Myocyte (in vitro differentiated cells): ENCODE measurements at places on chromosomes 4 and X.

DNA sequence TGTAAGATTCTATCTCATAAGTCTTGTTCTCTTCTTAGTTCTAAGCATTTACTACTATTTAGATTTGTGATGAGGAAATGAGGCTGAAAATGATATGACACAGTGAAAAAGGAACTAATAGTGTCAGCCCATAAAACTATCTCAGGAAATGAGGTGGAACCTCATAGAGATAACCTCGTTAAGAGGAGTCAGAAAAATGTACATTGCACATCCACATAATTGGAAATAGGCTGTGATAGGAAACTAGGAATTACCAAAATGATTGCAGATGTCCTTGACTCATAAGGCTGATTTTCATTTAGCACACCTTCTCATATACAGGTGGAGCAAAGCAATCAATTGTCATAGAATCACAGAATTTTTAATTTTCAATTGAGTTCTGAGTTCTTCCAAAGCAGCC lies 26.8 kb downstream of the ANXA10 start:
- no peak for DNase-seq

- DNase-seq = no peak
Measured at GRCh38 chrX:39536211-39536610, 561.5 kb downstream of the BCOR start.

DNA sequence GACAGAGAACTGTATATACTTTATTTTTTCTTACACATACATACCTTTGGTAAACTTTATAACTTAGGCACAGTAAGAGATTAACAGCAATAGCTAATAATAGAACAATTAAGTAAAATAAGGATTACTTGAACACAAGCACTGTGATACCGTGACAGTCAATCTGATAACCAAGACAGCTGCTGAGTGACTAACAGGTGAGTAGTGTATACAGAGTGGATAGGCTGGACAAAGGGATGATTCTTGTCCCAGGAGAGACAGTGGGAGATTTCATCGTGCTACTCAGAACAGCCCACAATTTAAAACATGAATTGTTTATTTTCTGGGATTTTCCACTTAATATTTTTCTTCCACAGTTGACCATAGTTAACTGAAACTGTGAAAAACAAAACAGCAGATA lies 411.8 kb downstream of the PPP1R2C start:
- DNase-seq = peak; percentile 35

GRCh38 chrX:24494647-24495075 lies 29.6 kb downstream of the PDK3 start:
- peak; percentile 25 for DNase-seq

GRCh38 chr4:74335341-74336021 lies 27.2 kb downstream of the EPGN start:
- DNase-seq = no peak

- DNase-seq = no peak
Measured at GRCh38 chrX:21383546-21383945, 9.3 kb downstream of the CNKSR2 start.

DNA sequence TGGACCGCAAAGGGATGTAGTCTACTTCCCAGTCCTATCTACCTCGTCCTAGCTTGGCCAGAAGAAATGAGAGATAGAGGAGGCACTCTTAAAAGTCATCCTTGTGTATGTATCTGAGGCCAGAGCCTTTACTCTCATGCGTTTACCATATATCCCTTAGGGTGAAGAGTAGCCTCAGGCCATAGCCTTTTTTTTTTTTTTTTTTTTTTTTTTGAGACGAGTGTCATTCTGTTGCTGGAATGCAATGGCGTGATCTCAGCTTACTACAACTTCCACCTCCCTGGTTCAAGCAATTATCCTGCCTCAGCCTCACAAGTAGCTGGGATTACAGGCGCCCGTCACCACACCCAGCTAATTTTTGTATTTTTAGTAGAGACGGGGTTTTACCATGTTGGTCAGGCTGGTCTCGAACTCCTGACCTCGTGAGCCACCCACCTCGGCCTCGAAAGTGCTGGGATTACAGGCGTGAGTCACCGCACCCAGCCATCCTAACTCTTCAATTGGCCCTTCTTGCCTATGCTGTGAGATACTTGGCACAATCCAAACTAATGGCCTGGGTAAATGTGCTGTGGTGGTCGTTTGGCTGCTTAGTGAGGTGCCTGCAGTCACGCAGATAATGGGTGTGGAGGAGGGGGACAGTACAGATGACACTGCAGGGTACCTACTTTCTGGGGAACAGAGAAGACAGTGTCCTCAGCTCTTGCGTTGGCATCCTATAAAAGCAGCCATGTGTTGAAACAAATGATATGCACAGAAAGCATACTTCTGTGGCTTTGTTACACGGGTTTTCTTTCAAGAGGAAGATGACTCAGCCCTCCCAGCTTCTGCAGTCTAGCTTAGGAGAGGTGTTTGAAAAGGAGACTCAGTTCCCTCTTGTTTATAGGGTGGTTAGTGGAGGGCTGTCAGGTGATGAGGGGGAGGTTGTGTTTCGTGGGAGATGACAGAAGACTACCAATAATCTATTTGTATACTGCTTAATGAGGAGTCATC lies 10.4 kb upstream of the DGAT2L6 start:
- DNase-seq = no peak

DNA sequence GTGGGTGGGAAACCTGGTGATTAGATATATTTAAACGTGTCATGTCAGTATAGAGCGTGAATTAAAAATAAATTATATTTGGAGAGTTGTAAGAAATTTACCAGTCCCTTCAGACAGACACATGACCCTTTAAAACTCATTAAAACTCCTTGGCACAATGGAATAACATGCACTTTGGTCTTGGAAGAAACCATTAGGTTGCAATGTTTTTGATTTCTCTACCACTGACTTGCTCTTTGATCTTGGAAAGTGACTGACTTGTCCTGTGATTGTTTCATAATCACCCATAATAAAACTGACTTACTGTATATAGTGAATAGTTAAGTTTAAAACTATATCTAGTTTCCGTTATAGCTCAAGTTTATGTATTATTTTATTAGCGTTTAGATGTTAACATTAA lies 35.8 kb downstream of the FHL1 start:
- no peak for DNase-seq

GRCh38 chr4:123415576-123415975 lies 19.0 kb downstream of the SPRY1 start:
- no peak for DNase-seq

DNA sequence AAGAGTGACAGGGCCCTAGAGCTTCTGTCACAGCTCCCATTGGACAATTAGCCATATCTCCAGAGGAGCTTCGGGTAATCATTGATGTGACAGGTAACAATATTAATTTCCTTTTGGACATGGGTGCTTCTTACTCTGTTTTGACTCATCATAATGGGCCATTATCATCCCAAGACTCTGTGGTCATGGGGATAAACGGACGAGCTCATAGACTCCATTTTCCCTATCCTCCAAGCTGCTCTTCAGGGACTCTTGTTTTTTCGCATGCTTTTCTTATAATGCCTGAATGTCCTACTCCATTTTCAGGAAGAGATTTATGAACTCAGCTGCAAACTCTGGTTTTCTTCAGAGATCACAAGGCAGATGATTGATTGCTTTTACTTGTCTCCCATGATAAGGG lies 17.0 kb upstream of the UGT2B17 start:
- no peak for DNase-seq

DNA sequence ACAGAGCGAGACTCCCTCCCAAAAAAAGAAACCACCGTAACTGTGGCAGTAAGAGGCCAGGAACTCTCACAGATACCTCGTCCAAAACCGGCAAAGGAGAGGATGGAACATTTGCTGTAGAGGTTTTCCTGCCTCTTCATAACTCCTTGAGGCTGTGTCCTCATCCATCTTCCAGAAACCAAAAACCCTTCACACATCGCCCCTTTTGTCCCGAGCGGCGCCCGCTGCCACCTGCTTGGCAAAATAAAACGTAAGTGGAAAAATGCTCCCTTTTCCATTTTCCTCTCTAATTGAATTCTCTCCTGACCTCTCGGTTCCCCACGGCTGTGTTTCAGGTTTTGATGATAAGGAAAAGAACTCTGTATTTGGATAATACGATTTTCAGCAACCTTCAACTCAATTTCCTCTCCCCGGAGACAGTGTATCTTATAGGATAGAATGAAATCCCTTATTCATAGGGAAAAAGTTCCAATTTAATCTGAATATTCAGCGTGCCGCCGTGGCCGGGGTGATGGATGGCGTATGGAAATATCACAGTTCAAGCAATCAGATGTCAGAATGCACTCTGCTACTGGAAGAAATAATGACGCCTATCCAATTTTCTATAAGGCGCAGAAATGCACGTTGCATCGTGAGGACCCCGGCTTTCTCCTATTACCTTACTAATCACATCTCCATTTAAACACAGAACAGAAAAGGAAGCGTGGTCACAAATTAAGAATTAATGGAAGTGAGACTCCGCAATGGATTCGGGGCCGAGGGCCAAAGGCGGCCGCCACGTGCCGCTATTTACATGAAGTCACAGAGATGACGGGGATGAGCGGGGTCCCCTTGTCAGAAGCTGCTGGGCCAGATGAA lies 5.2 kb upstream of the PPP2R3B start:
- no peak for DNase-seq

- DNase-seq = no peak
Measured at GRCh38 chr4:83221897-83222441, 62.6 kb downstream of the COQ2 start.

DNA sequence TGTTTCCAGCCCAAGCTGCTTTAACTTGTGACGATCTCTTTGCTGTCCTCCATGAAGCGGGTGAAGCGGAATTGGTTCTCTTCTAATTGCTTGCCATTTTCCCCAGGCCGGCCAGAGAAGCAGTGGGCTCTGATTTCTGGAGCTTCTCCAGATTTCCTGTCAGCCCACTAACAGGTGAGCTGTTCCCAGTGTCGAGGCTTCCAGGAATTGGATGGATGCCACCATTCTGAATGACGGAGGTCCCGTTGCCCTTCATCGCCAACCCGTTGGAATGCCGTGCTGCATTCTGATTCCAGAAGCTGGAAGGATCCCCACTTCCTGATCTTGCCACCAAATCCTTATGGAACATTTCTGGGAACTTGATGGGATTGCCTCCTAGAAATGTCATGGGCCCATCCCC lies 31.0 kb downstream of the PAGE1 start:
- DNase-seq = no peak

DNA sequence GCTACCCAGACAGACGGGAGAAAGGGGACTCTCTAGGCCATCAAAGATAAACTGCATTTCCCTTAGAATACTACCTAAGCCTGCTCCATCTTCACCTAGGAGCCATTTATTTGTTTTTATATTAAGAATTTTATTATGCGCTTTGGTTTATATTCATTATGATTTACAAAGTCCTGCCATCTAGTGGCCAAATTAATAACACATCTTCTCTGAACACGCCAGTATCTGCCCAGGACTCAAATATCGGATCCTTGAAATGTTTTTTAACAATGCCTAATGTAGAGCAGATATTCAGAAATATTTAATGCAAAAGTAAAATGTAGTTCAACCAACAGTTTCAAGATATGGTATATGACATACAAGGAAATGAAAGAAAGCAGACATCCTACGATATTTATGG lies 20.8 kb upstream of the PRPS2 start:
- peak; percentile 34 for DNase-seq

GRCh38 chr4:39533541-39533940 lies 6.3 kb upstream of the UGDH start:
- no peak for DNase-seq

- no peak for DNase-seq
Measured at GRCh38 chrX:20139966-20140365, 1.7 kb downstream of the EIF1AX start.

DNA sequence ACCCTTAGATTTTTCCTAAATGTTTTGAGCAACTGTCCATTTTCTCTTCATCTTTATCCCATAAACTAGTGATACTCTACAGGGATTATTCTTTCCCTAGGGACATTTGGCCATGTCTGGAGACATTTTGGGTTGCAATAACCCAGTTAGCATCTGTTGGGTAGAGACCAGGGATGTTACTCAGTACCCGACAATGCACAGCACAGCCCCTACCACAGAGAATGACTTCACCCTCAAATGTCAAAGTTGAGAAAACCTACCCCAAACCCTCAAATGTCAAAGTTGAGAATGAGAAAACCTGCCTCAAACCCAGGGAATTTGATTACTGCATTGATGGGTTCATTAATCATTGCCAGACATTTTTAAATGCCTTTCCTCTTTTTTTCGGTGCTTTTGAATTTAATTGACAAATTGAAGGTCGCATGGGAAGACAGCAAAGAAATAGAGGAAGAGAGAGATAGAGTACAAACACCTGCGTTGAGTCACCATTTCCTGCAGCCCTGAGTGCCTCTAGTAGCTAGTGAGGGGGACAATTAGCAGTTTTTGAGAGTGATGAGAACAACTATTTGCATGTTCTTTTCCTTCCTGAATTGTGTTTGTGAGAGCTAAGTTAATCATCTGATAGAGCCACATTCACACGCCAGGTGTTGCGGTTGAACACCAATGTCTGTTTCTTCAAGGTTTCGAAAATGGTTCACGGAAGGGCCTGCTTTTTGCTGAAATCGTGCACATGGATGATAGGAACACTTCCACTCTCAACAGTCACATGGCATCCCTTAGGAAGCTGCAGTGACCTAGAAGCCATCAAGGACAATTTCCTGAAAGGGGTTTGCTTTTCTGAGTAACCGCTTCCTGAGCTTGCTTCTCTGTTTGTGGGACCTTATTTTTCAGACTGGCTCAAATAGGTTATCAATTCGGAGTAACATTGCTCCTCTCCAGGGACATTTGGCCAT lies 203.9 kb upstream of the VCX3A start:
- DNase-seq = no peak

- no peak for DNase-seq
Measured at GRCh38 chr4:97370568-97370967, 772.7 kb downstream of the STPG2 start.

DNA sequence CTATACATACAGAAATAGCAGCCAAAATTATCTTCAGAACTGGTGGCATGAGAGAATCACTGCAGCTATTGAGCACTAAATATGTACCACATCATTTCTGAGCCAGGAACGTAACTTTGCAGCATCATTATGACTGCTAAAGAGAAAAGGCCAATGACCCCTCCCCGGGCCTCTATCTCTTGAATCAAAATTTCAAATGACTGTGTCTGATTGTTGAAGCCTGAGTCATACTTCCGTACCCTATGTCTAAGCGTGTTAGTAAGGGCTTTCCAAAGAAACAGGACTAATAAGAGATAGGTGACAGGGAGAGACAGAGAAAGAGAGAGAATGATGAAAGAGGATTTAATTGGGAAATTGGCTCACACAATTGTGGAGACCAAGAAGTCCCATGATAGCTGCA lies 445.5 kb upstream of the SPANXN1 start:
- DNase-seq = no peak

GRCh38 chr4:58760100-58760499 lies 1649.9 kb upstream of the IGFBP7 start:
- DNase-seq = no peak

GRCh38 chr4:58957711-58958110 lies 1847.5 kb upstream of the IGFBP7 start:
- DNase-seq = no peak

GRCh38 chr4:86977621-86978184 lies 42.9 kb downstream of the AFF1 start:
- no peak for DNase-seq

GRCh38 chr4:147644471-147644870 lies 27.3 kb downstream of the TMEM184C start:
- DNase-seq = no peak

GRCh38 chr4:104967034-104967401 lies 179.7 kb upstream of the TET2 start:
- DNase-seq = no peak
